ENCODE measurements at places on chromosomes 7 and 10.

GRCh38 chr7:90251304-90251635 lies 6.3 kb downstream of the CFAP69 start:
- DNase-seq, result no peak

DNA sequence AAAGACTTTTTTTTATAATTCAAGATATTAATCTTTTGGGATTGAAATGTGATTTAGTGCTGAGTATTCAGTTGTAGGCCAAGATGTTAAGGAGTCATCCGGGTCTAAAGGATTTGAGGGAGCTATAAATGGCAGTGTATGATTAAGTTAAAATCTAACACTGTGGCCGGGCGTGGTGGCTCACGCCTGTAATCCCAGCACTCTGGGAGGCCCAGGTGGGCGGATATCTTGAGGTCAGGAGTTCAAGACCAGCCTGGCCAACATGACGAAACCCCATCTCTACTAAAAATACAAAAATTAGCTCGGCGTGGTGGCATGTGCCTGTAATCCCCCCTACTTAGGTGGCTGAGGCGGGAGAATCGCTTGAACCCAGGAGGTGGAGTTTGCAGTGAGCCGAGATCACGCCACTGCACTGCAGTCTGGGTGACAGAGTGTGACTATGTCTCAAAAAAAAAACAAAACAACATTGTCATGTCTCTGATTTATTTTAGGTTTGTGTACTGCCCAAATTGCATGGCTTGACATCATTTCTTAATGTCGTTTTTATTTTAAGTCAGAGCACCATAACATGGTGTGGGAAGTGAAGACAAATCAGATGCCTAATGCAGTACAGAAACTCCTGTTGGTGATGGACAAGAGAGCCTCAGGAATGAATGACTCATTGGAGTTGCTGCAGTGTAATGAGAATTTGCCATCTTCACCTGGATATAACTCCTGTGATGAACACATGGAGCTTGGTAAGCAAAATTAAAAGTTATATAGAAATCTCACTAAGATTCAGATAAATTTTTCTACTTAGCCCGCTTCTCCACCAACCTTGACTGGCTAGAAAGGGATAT lies 10.7 kb downstream of the HBP1 start:
- peak; percentile 53 for DNase-seq

DNA sequence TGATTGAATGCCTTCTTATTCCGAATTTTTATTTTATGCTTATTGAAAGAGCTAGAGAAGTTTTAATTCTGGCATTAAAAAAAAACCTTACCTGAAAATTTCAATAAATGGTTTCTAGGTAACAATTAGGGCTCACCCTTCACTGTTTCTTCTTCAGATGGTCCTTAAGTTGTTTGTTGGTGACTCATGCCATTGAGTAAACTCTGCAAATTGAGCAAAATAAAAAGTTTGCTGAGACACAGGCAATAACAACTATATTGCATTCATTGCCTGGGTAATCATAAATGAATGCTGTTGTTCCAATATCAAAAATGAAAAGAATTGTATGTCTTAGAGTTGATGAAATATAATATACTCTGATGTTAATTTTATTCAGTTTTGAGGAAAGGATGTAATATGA lies 300.3 kb downstream of the CDK14 start:
- DNase-seq, result no peak

- no peak for DNase-seq
Observed at GRCh38 chr7:141001546-141001945, 13.2 kb downstream of the MRPS33 start.

- no peak for DNase-seq
Observed at GRCh38 chr7:41994746-41995110, 242.3 kb downstream of the GLI3 start.

- DNase-seq, result no peak
Observed at GRCh38 chr7:155487509-155488482, 29.9 kb downstream of the EN2 start.

GRCh38 chr10:115710136-115710535 lies 562.9 kb downstream of the GFRA1 start:
- DNase-seq, result no peak

DNA sequence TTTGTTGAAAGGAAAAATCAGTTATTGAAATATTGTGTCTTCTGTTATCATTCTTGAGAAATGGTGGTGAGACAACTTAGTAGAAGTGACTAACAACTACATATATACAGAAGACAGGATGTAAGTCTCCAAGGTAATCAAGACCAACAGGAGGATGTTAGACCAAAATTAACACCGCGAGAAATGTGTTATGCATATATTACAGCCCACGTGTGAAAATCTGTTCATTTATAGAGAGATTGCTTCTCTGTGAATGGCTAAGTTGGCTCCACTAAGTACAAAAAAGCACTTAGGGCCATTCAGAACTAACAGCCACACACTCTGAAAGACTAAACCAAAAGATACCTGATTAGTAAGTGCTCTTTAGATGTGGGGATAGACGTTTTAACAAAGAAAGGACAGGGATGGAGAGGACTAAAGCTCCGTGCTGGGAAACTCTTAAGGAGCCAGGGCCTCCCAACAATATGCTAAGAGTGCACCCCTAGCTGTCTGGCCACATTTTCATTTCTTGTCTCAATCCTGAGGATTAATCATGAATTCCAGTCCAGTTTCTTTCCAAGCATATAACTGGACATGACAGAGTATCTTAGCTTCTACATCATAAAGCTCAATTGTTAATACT lies 26.5 kb downstream of the HDAC9 start:
- DNase-seq, result no peak

GRCh38 chr7:47102331-47102841 lies 479.5 kb downstream of the TNS3 start:
- DNase-seq, result no peak

DNA sequence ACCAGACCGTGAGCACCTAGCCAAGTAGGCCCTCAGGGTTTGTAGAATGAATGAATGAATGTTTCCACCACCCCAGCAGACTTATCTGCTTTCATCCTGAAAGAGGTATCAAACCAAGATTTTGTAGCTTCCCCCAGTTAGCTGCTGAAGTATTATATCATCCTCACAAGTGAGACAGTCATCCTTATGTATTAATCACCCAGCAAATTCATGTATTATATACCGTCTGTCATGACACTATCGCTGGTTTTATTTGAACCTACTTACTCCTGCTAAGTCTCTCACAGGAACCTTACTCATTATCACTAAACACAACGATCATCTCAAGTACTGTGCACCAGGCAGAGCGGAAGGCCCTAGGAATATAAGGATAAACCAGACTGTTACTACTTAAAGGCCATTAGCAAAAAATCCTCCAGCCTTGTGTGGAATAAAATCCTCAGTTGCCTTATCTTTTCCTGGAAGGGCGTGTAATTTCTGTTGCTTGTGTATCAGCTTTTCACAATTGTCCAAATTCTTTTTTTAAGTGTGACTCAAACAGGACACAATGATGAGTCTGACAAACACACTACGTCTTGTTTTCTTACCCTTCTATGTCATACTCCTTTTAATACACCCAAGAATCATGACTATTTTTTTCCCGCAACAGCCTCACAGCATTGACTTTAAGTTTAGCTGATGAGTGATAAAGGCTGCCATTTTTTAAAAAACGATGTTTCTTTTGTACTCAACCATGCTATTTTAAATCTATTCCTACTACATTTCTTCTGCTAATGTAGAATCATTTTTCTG lies 176.1 kb upstream of the KLF14 start:
- DNase-seq, result no peak

DNA sequence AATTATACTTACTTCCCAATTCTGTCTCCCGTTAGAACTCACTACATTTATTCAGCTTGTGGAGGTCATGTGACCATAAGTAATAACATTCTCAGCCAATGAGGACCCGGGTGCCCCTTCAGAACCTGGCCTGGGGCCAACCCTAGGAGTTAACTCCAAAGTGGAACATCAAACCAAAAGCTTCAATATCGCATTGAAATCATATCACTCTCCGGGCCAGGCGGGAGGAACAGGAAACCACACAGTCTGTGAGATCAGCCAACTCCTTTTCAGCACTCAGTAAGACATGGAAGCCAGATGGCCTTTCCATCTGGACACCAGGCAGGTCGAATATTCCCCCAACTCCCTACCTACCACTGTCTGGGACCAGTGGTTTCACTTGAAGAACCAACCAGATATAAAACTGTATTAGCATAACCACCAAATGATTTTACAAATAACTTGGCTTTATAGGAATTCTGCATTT lies 5.5 kb downstream of the CREB3L2 start:
- no peak for DNase-seq

GRCh38 chr10:8830876-8831275 lies 776.4 kb downstream of the GATA3 start:
- DNase-seq, result no peak

GRCh38 chr10:79272353-79272752 lies 74.9 kb upstream of the PPIF start:
- no peak for DNase-seq

DNA sequence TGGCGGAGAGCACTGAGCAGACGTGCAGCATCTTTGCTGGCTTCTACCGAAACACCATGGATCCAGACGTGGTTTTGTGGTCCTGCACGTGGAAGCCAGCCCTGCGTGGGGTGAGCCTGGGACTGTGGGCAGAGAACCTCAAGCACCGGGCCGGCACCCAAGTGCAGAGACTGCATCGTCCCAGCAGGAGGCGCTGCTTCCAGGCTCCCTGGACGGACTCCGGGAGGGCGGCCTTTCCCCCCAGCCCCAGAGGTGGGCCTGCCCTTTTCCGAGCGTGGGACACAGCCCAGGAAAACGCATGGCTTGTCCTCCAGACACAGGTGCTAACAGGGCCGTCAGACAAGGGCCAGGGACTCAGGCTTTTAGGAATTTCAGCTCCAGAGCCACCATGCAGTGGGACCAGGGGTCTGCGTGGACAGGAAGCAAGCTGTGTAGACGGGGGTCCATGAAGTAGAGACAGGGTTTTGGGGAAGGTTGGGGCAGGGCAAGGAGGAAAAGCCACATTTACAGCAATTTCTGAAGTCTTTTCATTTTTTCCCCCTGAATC lies 303.9 kb downstream of the WDR37 start:
- DNase-seq, result no peak

DNA sequence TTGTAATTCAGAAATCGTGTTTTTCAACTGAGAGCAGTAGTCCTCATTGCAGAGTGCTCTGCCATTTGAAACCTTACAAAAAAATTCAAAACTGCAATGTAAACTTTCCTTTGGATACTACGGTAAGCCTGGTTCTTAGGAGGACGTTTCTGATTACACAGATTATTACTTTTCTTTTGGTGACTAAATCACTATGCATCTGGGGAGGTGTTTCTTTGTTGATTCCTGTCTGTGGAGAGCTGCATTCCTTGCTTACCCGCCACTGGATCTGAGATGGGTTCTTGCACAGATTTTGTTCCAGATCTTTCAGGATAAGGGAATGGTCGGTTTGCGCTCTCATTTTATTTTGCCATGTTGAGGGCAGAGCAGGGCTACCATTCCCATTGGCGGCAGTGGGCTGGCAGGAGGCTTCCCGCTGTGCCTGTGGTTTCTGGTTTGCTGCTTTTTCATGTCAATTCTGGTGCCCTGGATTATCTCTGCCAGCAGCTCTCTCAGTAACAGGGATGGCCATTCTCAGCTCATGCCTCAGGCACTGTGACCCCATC lies 485.1 kb downstream of the GLRX3 start:
- no peak for DNase-seq

GRCh38 chr7:155806096-155806871 lies 6.0 kb downstream of the SHH start:
- no peak for DNase-seq

GRCh38 chr7:120799147-120799546 lies 58.8 kb downstream of the TSPAN12 start:
- no peak for DNase-seq

GRCh38 chr10:78925800-78926319 lies 142.9 kb upstream of the ZMIZ1 start:
- peak; percentile 56 for DNase-seq

DNA sequence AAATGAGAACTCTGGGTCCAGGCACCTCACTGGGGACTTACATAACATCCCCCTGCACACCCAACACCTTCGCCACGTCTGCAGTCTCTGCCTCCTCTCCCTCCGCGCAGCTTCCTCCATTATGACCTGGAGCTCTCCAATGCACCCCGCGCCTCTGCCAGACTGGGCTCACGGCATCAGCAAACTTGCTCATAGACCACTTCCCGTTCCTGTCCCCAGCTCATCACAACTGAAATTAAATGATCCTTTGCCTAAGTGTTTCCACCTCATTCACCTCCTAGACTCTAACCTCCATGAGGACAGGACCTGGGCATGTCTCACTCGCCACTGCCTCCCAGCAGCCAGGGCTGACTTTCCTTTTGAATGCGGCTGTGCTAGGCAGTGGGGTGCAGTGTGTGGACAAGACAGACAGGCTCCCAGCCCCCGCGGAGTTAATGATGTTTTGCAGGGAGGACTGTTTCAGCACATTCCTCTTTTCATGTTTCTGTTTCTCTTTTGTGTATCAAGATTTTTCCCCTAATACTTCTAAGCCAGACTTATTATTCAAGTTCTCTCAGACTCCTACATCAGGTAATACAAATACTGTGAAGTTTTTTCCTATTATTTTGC lies 18.8 kb downstream of the CHST15 start:
- DNase-seq, result no peak

GRCh38 chr10:125694883-125695282 lies 11.9 kb upstream of the TEX36 start:
- peak; percentile 84 for DNase-seq

DNA sequence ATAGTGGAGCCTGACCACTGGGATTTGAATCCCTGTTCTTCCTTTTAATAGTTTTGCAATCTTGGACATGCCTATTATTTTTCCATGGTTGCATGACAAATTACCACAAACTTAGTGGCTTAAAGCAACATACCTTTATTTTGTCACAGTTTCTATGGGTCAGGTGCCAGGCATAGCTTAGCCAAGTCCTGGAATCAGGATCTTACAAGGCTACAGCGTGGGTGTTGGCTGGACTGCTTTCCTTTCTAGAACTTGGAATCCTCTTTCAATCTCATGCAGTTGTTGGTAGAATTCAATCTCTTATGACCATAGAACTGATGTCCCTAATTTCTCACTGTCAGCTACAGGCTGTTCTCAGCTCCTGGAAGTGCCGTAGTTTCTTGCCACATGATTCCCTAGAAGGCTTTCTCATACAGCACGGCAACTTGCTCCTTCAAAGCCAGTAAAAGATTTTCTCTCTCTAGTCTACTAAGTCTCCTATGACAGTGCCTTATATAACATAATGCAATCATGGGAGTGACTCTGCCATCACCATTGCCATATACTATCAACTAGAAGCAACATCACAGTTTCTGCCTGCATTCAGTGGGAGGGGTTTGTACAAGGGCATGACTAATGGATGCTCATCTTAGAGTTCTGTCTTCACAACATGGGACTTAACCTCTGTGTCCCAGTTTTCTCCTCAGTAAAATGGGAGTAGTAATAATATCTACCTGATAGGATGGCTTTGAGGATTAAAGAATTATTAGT lies 243.4 kb upstream of the FZD1 start:
- DNase-seq, result no peak

- no peak for DNase-seq
Observed at GRCh38 chr7:146185844-146186243, 69.2 kb downstream of the CNTNAP2 start.

GRCh38 chr10:113746217-113746957 lies 5.1 kb upstream of the PLEKHS1 start:
- peak; percentile 35 for DNase-seq

GRCh38 chr10:73763343-73763742 lies 18.5 kb upstream of the CHCHD1 start:
- no peak for DNase-seq
